ENCODE measurements at places on chromosomes 6 and 20.

GRCh38 chr6:37104824-37105147 lies 65.2 kb upstream of the PIM1 start:
- no peak for DNase-seq

GRCh38 chr6:132190815-132191175 lies 210.5 kb downstream of the MOXD1 start:
- DNase-seq, result no peak

DNA sequence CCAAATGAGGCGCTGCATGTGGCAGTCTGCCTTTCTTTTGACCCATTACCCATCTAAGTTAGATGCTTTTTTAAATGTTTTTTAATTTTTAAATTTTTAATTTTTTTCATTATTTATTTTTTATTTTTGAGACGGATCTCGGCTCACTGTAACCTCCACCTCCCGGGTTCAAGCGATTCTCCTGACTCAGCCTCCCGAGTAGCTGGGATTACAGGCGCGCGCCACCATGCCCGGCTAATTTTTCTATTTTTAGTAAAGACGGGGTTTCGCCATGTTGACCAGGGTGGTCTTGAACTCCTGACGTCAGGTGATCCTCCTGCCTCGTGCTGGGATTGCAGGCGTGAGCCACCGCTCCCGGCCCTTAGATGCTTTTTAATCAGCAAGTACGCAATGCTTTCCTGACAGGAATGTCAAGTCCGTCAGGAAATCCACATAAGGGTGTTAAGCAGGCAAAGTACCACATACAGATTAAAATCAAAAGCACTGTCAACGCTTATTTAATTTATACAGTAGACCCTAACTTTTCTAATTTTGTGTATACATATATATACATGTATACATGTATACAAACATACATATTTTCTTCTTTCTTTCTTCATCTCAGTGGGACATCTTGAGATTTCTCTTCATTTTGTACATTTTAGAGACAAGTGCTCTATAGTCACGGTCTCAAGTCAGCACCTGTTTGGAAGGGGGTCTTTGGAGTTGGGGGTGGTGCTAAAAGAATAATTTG lies 995 bp upstream of the GSTA4 start:
- DNase-seq, result no peak

DNA sequence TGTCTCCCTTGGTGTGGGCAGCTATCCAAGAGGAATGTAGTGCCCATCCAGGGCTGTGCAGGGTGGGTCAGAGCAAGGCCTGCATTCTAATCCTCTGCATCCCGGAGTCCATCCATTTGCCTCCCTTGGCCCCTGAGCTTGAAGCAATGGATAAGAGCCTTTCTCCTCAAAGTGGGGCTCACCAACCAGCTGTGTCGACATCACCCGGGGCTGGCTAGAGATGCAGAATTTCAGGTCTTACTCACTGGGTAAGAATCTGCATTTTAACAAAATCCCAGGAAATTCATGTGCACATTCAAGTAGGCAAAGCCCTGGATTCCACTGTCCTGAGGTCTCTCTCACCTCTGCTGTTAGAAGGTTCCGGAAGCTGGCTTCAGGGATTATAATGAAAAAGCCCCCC lies 95.3 kb downstream of the MDGA1 start:
- DNase-seq, result no peak

GRCh38 chr20:23120261-23120660 lies 34.1 kb upstream of the CD93 start:
- no peak for DNase-seq

GRCh38 chr20:9397928-9398327 lies 116.5 kb upstream of the LAMP5 start:
- peak; percentile 22 for DNase-seq

DNA sequence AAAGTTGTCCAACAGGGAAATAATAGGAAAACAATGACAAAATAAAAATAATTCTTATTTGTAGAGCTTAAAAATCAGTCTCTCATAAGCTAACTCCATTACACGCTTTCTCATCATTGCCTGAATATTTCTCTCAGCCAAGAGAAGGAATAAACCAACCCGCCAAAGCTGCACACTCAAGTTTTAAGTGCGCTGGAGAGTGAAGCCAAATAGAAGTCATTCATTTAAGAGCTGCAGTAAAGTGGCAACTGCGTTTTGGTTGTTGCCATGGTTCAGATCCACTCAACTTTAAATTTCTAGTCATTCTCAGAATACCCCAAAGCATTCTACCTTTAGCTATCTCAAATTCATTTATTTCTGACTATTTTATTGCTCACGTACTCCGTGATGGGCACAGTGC lies 230.7 kb downstream of the CBLN4 start:
- DNase-seq, result no peak

- no peak for DNase-seq
These were observed 4.6 kb downstream of the ZNF184 start for GRCh38 chr6:27468334-27468733.

DNA sequence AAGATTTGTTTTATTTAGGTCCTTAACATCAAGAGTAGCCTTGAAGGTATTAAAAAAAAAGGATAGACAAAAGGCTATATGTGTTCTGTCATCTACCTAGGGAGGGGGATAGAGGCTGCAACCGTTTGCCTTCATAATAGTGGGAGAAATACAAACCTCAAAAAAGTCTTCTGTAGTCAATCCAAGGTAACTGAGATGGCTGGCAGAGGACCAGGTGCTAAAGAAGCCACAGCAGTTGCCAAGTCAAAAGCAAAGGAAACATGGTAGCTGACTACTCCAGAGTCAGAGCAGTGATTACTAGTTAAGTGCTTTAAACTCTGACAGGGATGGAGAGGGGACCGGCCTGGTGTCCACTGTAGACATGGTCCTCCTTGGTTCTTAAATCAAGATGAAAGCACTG lies 249.4 kb downstream of the PTPRK start:
- no peak for DNase-seq

DNA sequence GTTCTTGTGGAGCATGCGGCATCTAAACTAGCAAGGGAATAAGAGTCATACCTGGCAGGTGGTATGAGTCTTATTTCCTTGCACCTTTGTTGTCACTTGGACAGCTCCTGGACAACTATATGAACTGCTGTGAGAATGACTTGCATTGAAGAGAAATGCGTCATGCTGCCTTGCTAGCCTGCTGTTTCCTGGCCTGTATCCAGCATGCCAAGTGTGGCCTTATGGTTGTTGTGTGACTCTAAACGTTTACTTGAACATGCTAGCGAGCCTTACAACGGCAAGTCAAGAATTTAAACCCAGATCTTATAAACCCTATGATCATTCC lies 90.4 kb downstream of the CEP162 start:
- no peak for DNase-seq

GRCh38 chr20:11948806-11949205 lies 31.1 kb downstream of the BTBD3 start:
- no peak for DNase-seq

DNA sequence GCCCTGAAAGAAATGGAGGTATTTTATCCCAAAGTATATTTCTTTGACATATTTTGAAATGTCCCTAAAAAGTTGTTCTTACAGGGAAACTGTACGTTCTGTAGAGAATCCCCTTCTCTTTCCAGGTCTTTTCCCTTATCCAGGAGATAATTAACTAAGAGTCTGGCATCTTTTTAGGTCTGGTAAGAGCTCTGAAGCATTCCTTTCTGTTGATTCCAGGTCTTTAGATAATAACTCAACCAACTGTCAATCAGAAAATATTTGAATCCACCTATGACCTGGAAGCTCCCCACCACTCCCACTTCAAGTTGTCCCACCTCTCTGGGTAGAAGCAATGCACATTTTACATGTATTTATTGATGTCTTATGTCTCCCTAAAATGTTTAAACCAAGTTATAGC lies 26.0 kb upstream of the CENPW start:
- DNase-seq, result no peak

DNA sequence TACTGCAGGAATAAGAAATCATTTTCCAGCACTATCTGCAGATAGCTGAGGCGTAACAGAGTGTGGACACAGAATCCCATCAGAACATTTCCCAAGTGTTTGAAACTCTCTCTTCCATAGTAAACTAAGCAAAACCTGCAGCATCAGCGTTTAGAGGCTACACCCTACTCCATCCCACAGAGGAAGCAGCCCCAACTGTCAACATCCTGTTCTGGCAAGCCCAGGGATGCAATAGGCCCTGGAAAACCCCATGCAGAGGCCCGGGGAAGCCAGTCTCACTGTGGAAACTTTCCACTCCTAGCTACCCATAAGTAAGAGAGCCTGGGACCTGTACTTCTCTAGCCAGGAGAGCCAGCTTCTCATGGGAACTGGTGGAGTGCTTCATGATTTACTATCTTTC lies 129.4 kb downstream of the LY86 start:
- DNase-seq, result no peak

DNA sequence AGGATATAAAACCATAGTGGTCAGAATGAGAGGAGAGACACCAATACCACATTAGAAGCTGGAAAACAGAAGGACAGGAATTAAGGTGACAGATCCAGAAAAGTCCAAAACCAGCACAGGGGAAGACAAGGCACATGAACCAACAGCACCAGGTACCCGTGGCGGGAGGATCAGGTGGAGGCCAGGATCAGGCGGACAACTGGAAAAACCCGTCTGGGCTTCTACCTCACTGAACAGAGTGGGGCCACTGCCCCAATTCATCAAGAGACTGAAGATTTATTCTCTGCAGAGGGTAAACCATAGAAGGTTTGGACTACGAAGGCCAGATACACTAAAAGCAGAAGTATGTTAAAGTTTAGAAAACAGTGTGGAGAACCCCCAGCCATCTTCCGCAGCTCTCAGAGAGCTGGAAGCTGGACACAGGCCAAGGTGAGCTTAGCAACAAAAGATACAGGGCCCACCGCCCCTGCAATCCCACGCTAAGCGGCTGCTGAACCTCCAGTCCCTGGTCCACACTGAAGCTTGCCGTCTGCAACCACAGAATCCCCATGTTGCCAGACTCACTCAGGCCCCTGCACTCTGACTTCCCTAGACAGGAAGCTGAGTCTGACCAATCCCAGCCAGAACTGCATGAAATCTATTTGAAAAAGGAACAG lies 29.9 kb downstream of the ABHD12 start:
- DNase-seq, result no peak

GRCh38 chr20:52004018-52004417 lies 187.6 kb downstream of the ZFP64 start:
- DNase-seq, result no peak

GRCh38 chr6:19906171-19906570 lies 69.0 kb downstream of the ID4 start:
- no peak for DNase-seq

DNA sequence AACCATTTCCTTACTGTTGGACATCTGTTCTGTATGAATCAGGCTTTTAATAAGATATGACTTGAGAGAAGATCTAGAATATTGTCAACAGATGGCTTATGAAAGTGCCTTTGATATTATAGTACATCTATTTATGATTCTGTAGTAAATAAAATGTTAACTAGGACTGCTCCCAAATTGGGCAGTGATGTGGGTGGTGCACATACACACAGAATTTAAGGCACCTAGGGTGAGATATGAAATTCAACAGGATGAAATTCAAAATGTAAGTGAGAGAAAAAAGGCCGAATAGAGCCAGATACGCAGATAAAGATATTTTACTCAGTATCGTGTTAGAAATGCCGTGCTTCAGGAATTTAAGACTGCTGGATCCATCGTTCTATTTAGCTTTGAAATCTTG lies 26.3 kb downstream of the FAM50B start:
- no peak for DNase-seq

GRCh38 chr6:16519265-16520242 lies 241.7 kb downstream of the ATXN1 start:
- no peak for DNase-seq

GRCh38 chr20:62840244-62841197 lies 21.1 kb downstream of the TCFL5 start:
- DNase-seq, result no peak

- no peak for DNase-seq
These were observed 56.4 kb downstream of the FOXF2 start for GRCh38 chr6:1445650-1446330.

DNA sequence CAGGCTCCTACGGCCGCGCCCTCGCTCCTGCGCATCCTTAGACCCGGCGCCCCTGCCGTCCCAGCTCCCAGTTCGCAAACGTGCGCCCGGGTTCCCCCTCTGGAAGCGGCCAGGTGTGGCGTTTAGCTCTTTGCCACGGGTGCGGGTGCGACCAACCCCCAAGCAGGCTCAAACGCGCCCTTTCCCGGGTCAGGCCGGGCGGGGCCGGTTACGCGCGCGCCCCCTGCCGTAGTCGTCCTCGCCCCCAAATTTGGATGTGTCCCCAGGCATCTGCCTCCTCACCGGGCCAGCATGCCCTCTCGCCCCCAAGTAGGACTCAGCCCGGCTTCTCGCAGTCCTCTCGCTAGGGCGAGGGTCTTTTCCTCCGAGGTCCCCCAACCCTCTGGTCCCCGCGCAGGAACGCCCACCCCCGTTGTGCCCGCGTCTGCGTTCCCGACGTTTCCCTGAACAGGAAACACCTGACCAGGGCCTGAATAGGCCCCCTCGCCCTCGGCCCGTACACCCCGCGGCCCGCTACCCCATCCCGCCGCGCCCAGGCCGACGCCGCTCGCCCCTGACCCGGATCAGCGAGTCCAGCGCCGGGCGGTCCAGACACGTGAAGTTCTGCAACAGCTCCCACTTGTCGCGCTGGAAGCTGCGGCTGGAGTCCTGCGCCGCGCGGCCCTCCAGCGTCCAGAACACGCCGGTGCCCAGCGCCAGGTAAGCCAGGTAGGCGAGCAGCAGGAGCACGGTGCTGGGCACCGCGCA lies 520 bp downstream of the KCNK17 start:
- DNase-seq, result no peak

GRCh38 chr6:87968435-87969278 lies 79.0 kb upstream of the SPACA1 start:
- peak; percentile 13 for DNase-seq

DNA sequence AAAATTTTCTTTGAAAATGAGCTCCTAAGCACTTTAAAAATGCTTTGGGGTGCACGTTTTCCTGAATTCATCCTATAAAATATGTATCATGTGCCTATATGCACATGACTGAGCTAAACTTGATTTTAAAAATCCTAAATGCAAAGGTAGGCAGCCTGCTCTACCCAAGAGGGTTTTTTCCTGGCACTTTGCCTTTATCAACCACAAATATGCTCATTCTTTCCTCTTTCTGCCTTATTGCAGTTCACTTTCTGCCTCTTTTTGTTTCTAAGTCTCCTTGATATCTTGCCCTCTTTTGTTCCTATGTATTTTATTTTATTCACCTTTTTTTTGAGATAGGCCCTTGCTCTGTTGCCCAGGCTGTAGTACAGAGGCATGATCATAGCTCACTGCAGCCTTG lies 229.3 kb downstream of the GRM1 start:
- DNase-seq, result no peak

- peak; percentile 43 for DNase-seq
These were observed 58.5 kb downstream of the CDK19 start for GRCh38 chr6:110756817-110757216.

DNA sequence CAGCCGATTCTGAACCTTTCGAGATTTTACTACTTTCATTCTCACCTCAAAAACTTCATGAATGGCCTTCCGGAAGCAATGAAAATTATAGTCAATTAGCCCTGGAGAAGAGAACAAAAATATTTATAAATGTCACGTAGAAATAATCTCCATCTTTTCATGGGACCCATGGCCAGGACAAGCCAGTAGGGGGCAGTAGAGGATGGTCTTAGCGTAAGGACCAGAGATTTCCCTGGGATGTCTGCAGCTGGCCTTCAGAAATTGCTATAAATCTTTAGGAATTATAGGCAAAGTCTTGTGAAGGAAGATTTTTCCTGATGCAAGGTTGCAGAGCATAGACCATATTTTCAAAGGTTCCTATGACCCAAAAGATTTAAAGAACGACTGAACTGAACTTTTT lies 15.6 kb upstream of the UBE2J1 start:
- DNase-seq, result peak; percentile 35
